MM.1S (cell line): ENCODE measurements at places on chromosomes 12 and 14.

- H3K36me3 ChIP-seq = no peaks in the 10 kb centered on the region
- no peak overlapping the region for H3K27ac ChIP-seq
- no peaks in the 10 kb centered on the region for H3K4me1 ChIP-seq
- peak overlapping the region; percentile 74 for H3K4me3 ChIP-seq
Observed at GRCh38 chr14:102594514-102595175, 2.2 kb downstream of the RCOR1 start.

DNA sequence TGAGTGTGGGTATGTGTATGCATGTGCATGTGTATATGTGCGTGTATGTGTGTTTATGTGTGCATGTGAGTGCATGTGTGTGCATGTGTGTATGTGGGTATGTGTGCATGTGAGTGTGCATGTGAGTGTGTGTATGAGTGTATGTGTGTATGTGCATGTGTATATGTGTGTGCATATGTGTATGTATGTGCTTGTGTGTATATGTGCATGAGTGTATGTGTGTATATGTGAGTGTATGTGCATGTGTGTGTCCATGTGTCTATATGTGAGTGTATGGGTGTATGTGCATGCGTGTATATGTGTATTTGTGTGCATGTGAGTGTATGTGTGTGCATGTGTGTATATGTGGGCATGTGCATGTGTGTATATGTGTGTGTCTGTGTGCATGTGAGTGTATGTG is 25.7 kb downstream of the FAIM2 start:
- no peak for DNase-seq
- H3K4me1 ChIP-seq = no peaks in the 10 kb centered on the region
- no peaks in the 10 kb centered on the region for H3K36me3 ChIP-seq
- no peak overlapping the region for H3K27ac ChIP-seq

- no peak for DNase-seq
- H3K27me3 ChIP-seq = no peaks in the 10 kb centered on the region
- no peak overlapping the region for H3K27ac ChIP-seq
- no peaks in the 10 kb centered on the region for H3K4me1 ChIP-seq
- H3K4me3 ChIP-seq = no peak overlapping the region
Observed at GRCh38 chr14:103188810-103189480, 65.7 kb downstream of the TNFAIP2 start.

GRCh38 chr12:50598321-50598862 is 93.6 kb downstream of the DIP2B start:
- no peaks in the 10 kb centered on the region for H3K27me3 ChIP-seq
- peaks cover 5% of the 10 kb centered on the region; the same call in 1 of the 2 replicates for H3K4me1 ChIP-seq
- no peak overlapping the region; the same call in 1 of the 2 replicates for H3K27ac ChIP-seq
- H3K4me3 ChIP-seq = no peak overlapping the region

DNA sequence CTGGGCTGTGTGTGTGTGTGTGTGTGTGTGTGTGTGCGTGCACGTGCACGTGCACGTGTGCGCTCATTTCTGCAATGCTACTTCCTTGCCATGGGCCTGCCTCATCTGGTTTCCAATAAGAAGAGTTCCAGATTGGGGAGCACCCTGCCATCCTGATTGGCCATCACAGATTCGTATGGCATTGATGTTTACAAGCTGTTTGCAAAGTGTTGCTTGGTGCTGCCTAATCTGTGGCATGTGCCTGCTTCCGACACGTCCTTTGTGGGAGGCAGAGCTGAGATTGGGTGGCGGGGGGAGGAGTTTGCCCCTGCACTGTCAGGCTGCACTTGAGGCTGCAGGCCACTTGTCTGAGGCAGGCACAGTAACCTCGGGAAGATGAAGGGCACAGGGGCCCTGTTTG is 39.2 kb downstream of the SAMD4A start:
- no peaks in the 10 kb centered on the region for H3K27me3 ChIP-seq
- H3K4me3 ChIP-seq = no peak overlapping the region
- no peaks in the 10 kb centered on the region for H3K4me1 ChIP-seq
- no peaks in the 10 kb centered on the region for H3K36me3 ChIP-seq
- no peak overlapping the region for H3K27ac ChIP-seq
- DNase-seq = no peak

DNA sequence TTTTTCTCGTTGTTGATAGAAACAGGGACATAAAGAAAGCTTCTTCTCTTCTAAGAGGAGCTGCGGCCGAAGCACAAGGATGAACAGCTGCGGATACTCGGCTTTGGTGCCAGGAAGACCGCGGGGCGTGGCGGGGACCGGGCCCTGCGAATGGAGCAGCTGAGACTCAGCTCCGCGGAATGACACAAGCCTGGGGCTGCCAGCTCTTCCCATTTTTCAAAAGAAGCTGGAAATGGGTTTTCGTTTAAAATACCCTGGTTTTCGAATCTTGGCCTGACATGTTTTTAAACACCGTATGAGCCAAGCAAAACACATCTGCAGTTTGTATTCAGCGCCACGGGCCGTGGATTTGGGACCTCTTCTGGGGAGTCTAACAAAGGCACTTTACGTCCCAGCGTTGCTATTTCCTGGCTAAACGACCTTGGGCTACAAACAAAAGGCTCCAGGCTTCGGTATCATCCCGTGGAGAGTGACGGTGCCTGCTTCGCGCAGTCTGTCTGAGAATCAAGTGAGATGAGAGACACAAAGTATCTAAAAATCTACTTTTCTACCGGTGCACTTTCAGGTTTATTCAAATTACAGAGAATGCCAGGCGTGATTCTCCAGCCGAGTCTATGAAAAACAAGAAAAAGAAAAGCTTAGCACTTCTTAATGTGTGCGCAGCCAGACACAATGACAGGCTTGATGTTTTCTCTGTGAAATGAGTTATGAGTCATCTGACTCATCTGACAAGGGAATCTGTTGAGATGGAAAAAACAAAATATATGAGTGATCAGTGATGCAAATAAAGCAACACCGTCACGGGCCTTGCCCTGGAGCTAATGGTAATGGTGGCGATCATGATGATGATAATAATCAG is 114.0 kb upstream of the TMEM132D start:
- H3K4me3 ChIP-seq = no peak overlapping the region
- no peak for DNase-seq
- H3K36me3 ChIP-seq = no peaks in the 10 kb centered on the region
- no peaks in the 10 kb centered on the region for H3K4me1 ChIP-seq
- H3K27ac ChIP-seq = no peak overlapping the region
- H3K27me3 ChIP-seq = 0 out of 2 replicates have a peak, but pooled peaks cover 6% of the 10 kb centered on the region

DNA sequence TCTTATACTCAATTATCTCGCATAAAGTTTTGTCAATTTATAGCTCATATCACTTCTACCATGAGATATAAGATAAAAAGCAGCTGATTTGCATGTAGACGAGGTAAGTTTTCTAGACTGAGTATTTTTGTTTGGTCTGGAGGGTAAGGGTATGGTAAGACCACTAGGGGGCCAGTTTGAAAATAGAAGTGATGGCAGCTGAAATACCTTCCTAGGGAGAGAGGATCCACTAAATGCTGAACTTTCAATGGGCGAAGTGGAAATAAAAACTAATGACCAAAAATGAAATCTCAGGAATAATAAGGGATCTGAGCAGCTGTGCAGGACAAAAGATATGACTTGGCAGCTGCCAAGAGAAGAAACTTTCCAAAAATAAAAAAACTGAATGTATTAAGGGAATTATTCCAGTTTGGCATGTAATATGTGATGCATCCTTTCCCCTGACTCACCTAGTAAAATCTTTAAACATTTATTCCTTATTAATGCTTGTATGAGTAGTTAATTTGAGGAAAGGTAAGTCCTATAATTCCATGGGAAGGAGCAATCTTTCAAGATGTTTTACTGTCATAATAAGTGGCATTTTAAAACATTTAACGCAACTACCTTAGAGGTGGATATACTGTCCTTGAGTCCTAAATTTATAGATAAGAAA is 754.5 kb downstream of the C12orf50 start:
- no peak overlapping the region for H3K27ac ChIP-seq
- H3K36me3 ChIP-seq = no peaks in the 10 kb centered on the region
- no peak overlapping the region for H3K4me3 ChIP-seq
- DNase-seq = peak; percentile 32
- no peaks in the 10 kb centered on the region for H3K4me1 ChIP-seq

DNA sequence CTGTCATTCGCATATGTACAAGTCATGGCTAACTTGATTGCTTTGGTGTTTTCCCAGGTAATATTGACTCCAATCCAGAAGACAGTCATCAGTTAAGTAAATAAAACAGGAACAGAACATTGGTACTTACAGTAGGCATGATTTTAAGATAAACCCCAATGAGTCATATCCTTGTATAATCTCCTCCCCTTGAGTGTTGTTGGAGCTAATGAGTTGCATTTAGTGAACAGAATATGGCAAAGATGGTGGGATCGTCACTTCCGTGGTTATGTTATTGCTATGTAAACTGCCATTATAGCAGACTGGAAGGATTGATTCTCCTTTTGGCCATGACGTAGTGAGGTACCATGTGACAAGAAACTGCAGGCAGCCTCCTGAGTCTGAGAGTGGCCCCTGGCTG is 102.2 kb downstream of the TMX1 start:
- H3K4me1 ChIP-seq = no peaks in the 10 kb centered on the region
- H3K4me3 ChIP-seq = no peak overlapping the region
- H3K27me3 ChIP-seq = no peaks in the 10 kb centered on the region
- no peak for DNase-seq
- no peak overlapping the region for H3K27ac ChIP-seq

DNA sequence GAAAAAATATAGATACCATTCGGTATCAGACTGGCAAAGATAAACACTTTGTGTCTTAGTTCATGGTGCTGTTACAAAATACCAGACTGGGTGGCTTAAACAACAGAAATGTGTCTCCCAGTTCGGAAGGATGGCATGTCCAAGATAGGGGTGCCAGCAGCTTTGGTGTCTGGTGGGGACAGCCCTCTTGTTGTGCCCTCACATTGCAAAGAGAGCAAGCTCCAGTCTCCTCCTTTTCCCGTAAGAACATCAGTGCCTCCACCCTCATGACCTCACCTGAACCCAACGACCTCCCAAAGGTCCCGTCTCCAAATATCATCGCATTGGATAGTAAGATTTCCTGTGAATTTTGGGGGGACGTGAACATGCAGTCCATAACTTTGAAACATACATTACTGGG is 12.4 kb downstream of the ZBTB42 start:
- no peak overlapping the region for H3K4me3 ChIP-seq
- DNase-seq = no peak
- H3K4me1 ChIP-seq = no peaks in the 10 kb centered on the region
- H3K36me3 ChIP-seq = no peaks in the 10 kb centered on the region
- no peak overlapping the region for H3K27ac ChIP-seq
- H3K27me3 ChIP-seq = no peaks in the 10 kb centered on the region

DNA sequence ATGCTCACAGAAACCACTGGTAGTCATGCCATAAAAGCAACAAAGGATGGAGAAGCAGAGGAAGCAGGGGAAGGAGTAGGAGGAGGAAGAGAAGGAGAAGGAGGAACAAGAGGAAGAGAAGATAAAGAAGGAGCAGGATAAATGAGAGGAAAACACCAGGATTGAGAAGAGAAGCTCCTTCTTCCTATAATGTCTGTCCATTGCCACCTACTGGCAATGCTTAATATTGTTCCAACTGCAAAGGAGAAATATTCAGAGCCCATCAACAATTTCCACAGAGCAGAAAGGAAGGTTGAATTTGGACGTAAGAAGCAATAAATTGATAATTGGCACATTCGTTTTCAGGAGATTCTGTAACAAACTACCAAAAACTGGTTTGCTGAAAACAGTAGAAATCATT is 898.4 kb downstream of the SLC16A7 start:
- no peak overlapping the region for H3K4me3 ChIP-seq
- DNase-seq = peak; percentile 25
- H3K27me3 ChIP-seq = no peaks in the 10 kb centered on the region
- peaks cover 2% of the 10 kb centered on the region; the same call in 1 of the 2 replicates for H3K4me1 ChIP-seq

DNA sequence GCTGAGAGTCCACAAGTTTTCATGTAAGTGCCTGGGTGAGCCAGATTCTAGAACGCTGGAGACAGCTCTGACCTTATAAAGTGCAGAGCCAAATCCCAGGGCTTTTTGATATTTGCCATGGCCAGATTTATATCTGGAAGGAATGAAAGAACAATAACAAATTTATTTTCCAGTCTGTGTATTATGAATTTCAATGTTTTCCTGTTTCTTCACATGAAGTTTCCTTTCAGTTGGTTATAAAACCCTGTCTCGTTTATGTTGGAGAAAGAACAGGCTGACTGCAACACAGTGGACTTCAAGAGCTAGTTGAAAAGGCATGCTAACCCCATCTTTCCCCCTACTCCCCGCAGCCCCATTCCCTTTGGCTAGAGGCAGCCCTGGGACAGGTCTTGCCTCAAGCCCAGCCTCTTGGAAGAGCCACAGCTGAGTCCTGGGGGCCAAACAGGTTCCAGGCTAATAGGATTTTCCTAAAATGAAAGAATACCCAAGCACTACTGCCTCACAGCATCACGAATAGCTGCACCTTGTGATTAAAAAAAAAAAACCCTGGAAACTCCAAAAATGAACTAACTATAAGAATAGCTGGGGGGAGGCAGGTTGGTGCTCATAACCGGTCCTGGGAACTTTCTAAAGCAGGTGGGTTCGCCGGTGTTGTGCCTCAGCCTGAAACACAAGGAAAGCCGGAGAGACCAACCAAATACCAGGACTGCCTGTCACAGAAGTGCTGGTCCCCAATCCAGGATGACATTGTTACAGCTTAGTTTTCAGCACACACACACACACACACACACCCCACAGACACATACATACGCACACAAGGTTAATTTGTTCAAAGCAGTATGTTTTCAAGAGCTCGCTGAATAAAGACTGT is 1.5 kb downstream of the FBLN5 start:
- H3K4me3 ChIP-seq = no peak overlapping the region
- no peaks in the 10 kb centered on the region for H3K4me1 ChIP-seq
- H3K36me3 ChIP-seq = no peaks in the 10 kb centered on the region
- H3K27ac ChIP-seq = no peak overlapping the region
- DNase-seq = no peak

DNA sequence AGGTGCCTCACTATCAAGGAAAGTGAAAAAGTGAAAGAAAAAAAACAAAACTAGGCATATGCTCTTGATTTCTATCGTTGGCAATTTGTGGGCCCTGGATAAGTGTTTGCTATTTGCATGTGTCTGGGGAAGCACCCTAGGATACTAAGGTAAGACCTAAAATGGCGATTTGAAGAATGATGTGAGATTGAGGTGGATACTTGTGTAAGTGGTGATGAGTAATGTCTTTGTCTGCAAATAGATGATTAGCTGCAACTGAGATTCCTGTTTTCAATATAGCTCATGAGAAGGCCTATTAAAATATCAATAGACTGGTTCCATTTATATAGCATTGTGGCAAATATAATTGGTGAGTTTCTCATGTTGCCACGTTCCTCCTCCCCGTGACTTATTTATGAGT is 261.7 kb downstream of the NEDD1 start:
- H3K36me3 ChIP-seq = no peaks in the 10 kb centered on the region
- DNase-seq = no peak
- no peaks in the 10 kb centered on the region for H3K27me3 ChIP-seq
- no peak overlapping the region for H3K27ac ChIP-seq
- H3K4me3 ChIP-seq = no peak overlapping the region
- no peaks in the 10 kb centered on the region for H3K4me1 ChIP-seq
